ENCODE measurements at places on chromosomes 3 and 15. TPM values are rescaled to one million over a fixed set of nuclear protein-coding genes. Genes with fewer than 3 reads are reported as not detected.

The CRYGS gene
- 3.2 TPM for total RNA-seq

- no peak for DNase-seq
- no peaks in the 10 kb centered on the region for H3K27me3 ChIP-seq
- H3K36me3 ChIP-seq = no peaks in the 10 kb centered on the region
- H3K27ac ChIP-seq = no peak overlapping the region
- no peaks in the 10 kb centered on the region for H3K4me1 ChIP-seq
Observed at GRCh38 chr15:63736287-63736686, 97.5 kb downstream of the HERC1 start.

GRCh38 chr15:96053031-96053780 is 277.3 kb upstream of the NR2F2 start:
- no peak overlapping the region for H3K4me3 ChIP-seq
- H3K27me3 ChIP-seq = no peaks in the 10 kb centered on the region
- no peaks in the 10 kb centered on the region for H3K36me3 ChIP-seq
- peaks cover 56% of the 10 kb centered on the region for H3K4me1 ChIP-seq

The ADGRG7 gene
- 4.2 TPM for total RNA-seq

The TRIM69 gene
- total RNA-seq = 6.7 TPM
